ENCODE measurements at places on chromosomes 1 and 21.

- no peak for DNase-seq
These were observed 24.3 kb upstream of the LSS start for GRCh38 chr21:46252840-46253239.

DNA sequence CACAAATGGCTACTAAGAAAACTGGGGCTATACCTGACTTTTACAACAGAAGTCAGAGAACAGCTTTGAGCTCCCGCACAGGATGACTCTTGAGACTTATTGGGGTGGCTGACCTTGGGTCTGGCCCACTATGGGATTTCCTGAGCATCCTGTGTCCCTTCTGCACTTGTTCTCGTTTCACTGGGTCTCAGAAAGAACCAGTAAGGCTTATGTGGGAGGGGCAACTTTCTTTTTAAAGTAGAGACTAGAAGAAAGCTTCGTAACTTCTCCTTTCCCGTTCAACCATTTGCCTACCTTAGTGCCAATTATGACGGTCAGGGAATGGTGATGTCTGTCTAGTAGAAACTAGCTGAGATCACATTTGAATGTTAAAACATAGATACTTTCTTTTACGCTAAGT is 59.5 kb upstream of the C1orf105 start:
- DNase-seq: no peak

- DNase-seq: no peak
These were observed 24.7 kb upstream of the LRRC47 start for GRCh38 chr1:3821004-3821403.

DNA sequence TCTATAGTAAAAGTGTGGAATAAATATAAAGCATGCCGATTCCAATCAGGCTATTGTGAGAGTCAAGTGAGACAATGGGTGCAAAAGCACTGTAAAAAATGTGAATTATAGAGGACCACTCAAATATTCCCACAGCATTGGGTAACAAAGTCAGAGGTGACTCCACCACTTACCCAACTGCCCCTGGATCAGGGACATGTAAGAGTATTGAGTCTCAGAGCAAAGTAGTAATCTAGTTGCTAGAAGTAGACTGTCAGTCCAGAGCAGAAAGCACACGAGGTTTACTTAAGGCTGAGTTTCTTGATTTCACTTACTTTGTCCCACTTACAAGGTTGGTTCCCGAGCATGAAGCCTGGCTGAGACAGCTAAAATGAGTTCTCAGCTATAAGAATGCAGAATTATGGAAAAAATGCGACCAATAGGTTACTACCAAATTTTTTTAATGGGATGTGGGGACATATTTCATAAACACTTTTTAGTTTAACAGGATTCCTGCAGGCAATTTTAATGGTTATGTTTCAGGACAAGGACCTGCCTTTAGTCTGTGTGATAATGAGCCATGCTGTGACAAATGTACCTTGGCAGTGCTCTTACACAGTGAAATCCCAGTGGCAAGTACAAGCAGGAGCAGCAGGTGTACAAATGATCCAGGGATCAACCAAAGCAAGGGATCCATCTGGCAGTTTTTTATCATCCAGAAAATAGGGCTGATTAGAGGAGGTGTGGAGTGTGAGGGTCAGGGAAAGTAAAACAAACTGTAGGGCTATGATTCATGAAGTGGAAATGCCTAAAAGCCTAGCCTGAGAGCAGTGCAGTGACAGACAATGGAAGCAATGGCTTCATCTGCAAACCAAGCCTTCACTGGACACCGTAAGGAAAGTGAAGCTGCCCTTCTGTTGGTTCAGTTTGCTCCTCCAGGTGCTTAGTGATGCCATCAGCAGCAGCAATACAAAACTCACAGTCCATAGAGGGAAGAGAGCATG is 156.2 kb upstream of the SPAG17 start:
- DNase-seq: no peak

DNA sequence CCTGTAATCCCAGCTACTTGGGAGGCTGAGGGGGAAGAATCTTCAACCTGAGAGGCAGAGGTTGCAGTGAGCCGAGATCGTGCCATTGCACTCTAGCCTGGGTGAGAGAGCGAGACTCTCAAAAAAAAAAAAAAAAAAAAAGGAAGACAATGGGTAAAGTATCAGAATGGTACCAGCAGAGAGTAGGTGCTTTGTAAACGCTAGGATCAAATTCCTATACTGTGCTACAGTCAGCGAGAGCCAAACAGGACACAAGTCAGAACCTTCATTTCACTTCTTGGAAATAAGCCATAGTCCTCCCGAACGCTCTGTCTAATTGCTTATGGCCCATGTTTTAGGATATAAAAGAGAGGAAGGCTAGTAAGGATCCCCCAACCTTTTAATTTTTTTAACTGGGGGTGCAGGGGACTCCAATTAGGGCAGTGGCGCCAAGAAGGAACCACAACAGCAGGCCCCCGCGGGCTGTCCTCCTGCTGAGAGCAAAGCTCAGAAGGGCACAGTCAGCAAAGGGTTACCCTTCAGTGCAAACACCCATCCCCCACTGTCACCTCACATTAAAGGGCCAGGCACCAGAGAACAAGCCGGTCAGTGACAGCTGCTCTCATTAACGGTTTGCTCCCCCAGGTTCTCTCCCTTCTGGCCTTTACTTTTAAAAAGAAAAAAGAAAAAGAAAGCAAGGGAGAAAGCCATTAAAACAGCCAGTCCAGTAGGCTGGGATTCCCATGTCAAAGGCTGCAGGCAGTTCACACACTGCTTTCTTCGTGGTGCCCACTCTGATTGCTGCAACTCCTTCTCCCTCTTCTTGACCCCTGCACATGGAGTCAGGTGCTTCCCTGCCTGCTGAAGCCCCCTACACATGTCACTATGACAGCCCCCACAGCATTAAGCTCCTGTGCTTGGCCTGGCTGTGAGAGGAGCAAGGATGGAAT is 69.4 kb downstream of the PLPP3 start:
- DNase-seq: no peak

Measured in SW480 (cell line).